ENCODE measurements at places on chromosomes 3 and 15.

- peak; percentile 20 for DNase-seq
These were observed 5.5 kb upstream of the CD200 start for GRCh38 chr3:112327371-112327951.

DNA sequence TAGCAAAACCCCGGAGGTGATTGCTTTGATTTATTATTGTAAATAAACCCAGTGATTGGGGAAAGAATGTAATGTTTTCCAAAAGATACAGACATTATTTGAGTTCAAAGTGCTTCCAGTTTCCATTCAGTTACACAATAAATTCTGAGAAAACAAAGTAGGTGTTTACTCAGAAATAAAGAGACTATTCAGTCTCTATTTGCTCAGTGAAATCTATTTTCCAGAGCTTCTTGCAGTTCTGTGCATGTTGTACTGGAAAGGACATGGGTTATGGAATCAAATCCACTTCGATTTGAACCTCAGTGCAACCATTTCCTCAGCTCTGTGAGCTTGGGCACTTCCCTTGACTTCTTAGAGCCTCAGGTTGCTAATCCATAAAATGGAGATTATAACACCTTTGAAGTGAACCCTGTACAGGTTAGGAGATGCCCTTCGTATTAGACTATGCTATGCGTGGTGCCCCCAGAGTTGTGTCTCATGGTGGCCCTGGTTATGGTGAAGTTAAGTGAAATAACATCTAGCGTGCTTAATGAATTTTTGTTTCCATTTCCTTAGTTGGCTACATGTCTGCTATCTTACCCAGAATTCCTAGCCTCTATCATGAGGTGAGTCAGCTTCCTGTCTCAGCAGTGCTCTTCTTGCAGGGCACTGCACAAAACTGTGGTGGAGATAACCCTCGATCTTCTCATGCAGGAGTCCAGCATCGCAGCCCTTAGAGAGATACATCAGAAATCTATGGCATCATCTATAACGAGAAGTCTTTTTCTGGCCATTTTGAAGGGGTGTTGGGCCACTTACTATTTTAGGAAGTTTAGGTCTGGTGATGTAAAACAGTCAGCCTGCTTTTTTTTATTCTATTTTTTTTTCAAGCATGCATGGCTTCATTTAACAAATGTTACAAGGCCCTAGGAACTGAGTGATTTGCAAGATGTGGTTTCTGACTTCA is 97.7 kb downstream of the RPL39L start:
- DNase-seq: no peak

GRCh38 chr3:81485444-81485865 is 276.0 kb downstream of the GBE1 start:
- no peak for DNase-seq

DNA sequence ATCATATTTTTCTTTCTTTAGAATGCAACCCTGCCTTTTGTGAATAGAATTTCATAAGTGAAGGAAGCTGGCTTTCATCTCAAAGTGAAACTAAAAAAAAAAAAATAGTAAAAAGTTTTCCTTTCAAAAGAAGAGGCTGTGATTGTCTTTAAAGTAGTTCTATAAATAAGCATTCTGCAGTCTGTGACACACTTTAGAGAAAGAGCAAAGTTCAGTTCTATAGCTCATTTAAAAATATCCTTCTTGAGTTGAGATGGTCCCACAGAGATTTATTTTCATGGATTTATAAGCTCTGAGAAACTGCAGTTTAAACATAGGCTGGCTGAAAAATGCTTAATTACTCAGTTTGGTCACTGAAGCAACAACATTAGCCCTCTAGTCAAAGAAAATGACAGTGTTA is 36.1 kb upstream of the CNTN6 start:
- DNase-seq: no peak

DNA sequence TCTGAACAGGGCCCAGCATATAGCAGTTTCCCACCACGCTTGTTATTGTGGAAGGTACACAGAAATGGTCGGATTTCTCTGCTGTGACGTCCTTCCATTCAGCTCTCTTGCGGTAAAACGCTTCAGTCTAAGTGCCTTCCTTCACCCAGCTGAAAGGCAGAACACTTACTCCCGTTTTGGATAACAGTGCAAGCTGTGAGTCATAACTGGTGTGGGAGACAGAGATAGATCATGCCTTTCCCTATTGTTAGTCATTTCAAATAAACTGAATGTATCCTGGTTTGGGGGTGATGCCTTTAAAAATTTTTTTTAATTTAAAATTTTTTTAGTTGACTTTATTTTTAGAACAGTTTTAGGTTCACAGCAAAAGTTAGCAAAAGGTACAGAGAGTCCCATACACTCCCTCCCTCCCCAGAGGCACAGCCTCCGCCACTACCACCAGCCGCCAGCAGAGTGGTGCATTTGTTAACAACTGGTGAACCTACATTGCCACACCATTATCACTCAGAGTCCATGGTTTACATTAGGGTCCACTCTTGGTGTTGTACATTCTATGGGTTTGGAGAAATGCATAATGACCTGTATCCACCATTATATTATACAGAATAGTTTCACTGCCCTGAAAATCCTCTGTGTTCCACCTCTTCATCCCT is 94.9 kb upstream of the NSMCE3 start:
- DNase-seq: no peak

DNA sequence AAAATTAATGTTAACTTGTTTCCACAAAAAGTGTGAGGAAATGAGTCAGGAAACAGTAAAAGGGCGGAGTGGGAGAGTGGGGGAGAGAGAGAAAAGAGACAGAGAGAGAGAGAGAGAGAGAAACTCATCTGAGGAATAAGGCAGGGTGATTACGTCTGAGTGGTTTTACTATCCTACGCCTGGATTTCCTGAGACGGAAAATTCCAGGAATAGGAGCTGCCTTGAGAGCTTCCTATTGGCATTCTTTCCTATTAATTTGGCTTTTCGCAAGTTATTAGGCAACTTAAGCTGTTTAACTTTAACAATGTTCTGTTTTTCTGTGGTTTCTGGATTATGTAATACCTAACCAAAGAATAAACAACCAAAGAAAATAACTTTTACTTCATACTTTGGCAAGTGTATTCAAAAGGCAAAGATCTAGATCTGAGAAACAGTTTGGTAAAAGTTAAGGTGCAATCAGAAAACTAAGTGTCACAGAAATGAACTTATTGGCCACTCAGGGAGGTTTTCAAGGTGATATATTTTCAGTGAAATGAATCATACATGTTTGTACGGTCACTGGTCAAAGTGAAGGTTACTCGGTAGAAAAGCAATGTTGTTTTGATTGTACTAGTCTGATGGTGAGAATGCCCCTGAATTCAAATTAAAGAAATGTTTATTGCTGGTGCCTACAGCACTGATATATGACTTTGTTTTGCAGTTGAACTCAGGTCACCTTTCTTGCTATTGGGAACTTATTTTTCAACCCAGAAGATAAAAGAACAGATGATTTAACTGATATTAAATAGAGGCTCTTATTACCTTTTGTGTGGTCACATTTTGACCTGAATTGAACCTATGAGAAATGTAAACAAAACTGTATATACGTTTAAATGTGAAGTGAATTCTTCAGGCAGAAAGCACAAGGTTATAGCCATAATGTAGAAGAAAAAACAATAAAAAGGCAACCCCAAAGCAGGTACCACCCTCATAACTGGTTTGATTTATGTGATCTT is 39.9 kb upstream of the TNFSF10 start:
- no peak for DNase-seq

DNA sequence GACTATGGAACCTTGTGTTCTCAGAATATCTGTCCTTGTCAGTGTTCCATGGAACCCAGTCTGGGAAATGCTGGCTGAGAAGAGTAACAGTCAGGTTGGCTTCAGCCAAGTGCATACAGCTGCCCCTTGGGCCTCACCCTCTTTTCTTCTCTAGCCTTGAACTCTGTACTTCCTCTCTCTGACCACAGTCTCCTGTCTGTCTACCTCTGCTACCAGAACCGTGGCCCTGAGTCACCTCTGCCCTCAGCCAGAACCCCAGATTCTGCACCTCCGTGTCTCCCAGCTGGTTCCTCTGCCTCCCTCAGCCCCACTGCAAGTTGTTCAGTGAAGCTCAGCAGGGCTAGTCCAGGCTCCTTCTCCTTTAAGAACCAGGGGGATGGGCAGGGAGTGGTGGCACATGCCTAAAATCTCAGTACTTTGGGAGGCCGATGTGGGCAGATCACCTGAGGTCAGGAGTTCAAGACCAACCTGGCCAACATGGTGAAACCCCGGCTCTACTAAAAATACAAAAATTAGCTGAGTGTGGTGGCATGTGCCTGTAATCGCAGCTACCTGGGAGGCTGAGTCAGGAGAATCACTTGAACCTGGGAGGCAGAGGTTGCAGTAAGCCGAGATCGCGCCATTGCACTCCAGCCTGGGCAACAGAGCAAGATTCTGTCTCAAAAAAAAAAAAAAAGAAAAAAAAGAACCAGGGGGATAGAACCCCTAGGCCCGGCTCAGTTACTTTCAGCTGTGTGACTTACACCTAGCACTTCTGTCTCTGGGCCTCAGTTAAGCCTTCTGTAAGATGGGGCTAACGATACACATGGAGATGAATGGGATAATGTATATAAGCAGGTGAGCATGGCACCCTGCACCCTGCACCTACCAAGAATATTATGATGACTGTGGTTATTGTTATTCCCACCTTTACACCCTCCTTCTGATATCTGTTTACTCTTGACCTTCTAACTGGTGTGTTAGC is 24.3 kb upstream of the TATDN2 start:
- no peak for DNase-seq

DNA sequence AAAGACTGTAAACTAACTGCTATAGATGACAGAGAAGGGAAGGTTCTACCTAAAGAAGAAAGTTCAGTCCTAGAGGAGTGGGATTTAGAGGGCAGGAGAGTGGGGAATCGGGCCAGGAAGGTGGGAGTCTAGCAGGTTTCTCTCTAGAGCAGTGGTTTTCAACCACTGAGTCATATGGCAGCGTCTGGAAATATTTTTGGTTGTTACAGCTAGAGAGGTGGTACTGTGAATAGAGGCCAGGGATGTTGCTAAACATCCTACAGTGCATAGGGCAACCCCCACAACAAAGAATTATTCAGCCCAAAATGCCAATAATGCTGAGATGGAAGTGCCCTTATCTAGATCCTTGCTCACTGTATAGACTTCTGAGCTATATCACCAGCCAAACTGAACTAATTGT is 28.7 kb downstream of the ATP1B3 start:
- no peak for DNase-seq

- DNase-seq: no peak
These were observed 28.6 kb upstream of the VPS8 start for GRCh38 chr3:184783319-184783718.

DNA sequence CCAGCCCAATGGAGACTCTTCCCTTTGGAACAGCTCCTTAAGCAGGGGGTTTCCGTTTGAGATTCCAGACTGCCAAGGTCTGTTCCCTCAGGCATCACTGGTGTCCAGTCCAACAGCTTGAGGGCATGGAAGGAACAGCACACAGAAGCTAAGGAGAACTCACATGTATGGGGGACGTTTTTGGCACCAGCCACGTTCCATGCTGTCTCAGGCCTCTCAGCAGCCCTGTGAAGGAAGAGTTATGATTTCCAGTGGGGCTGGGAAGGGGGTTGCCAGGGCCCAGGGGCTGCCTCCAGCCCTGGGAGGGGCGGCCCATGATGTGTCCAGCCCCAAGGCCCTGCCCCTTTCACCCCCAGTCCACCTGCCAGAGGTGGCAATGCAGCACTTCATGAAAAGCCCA is 7.5 kb upstream of the RHO start:
- no peak for DNase-seq

DNA sequence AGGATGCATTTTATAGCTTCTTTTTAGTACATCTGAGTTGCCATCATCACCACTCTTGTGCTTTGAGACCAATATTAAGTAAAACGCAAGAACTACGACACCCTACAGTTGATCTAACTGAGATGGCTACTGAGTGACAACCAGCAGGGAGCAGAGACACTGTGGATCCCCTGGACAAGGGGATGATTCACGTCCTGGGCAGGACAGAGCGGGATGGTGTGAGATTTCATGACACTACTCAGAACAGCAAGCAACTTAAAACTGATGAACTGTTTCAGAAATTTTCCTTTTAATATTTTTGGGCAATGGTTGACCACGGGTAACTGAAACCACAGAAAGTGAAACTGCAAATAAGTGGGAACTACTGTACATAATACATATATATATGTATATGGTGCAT is 299.2 kb downstream of the ADAMTS17 start:
- no peak for DNase-seq

- no peak for DNase-seq
These were observed 14.5 kb downstream of the IGDCC3 start for GRCh38 chr15:65363306-65363705.

GRCh38 chr15:28975766-28976179 is 90.0 kb downstream of the APBA2 start:
- peak; percentile 56 for DNase-seq

DNA sequence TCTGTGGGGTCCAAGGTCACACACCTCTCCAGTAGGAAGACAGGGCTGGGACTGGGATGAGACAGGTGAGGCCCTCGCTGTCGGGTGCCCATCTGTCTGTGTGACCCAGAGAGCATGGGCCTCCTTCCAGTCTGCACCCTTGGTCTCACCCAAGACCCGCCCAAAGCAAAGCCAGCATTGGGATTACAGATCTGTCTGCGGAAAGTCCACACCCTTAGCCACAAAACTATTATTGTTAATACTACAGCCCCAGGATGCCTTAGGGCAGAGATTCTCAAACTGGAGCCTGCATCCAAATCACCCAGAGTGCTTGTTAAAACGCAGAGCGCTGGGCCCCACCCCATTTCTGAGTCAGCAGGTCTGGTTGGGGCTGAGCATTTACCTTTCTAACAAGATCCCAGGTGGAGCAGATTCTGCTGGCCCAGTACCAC is 58.5 kb upstream of the ZNF148 start:
- no peak for DNase-seq

- DNase-seq: no peak
These were observed 881.8 kb upstream of the NR2F2 start for GRCh38 chr15:95448531-95449229.

DNA sequence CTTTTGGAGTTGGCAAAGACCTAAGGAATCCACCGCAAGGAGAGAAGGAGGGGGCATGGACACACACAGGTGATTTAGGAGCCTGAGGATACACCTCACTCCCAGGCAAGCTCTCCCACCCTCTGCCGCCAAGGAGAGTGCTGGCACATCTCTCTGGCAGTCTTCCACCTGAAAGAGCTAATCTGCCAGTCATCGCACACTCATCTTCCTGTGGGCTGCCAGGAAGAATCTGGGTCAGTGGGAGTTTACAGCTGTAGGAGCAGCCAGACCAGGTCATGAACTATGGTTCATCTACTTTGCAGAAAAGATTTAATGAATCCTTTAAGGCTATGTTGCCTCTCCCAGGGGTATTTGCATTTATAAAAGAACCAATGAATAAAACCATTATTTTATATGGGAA is 170.6 kb upstream of the TSC22D2 start:
- DNase-seq: no peak

DNA sequence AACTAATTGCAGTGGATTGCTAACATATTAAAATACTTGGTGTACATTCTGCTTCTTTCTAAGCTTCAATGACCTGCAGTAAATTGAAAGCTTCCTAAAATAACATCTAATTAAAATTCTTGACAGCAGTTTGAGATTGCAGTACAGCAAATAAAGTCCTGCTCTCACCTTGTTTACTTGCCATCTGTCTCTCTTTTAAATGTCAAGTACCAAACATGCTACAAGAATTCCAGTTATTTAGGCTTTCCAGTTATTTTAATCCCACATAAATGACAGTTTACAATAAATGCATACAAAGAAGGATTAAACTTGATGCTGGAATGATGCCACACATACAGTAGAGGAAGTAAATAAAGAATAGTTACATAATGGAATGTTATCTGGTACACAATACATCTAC is 33.2 kb downstream of the CBLB start:
- no peak for DNase-seq

GRCh38 chr3:140315955-140316354 is 361.9 kb upstream of the TRIM42 start:
- no peak for DNase-seq

GRCh38 chr3:72657666-72658065 is 190.6 kb downstream of the SHQ1 start:
- DNase-seq: peak; percentile 11

All from stimulated activated CD4-positive, alpha-beta T cell treated with anti-CD3 and anti-CD28 coated beads, Interleukin-4, amount 100 ng/mL, for 4 hours (primary cell).